ENCODE measurements at places on chromosomes 4 and X.

GRCh38 chr4:38099908-38100407 lies 139.8 kb downstream of the PTTG2 start:
- no peak for DNase-seq

- peak; percentile 20 for DNase-seq
Observed at GRCh38 chrX:133609166-133609565, 193.9 kb upstream of the GPC4 start.

GRCh38 chr4:4735136-4735750 lies 124.2 kb upstream of the MSX1 start:
- no peak for DNase-seq

- DNase-seq: no peak
Observed at GRCh38 chr4:156191044-156191781, 237.5 kb upstream of the CTSO start.

DNA sequence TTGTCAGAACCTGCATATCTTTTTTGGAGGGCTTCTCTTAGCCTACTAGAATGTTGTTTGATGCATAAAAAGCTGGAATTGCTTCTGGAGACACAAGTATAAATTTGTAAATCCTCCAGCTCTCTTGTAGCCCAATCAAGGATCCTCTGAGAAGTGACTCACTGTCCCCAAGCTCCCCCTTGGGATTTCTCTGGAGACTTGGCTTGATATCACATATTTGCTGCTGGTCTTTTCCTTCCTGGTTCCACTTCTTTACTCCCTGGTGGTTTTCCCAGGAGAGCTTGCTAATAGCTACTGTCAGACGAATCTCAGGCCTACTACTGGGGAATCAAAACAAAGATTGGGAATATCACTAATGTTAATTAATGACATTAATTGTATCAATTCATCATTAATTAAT lies 173.1 kb downstream of the STK32B start:
- no peak for DNase-seq

DNA sequence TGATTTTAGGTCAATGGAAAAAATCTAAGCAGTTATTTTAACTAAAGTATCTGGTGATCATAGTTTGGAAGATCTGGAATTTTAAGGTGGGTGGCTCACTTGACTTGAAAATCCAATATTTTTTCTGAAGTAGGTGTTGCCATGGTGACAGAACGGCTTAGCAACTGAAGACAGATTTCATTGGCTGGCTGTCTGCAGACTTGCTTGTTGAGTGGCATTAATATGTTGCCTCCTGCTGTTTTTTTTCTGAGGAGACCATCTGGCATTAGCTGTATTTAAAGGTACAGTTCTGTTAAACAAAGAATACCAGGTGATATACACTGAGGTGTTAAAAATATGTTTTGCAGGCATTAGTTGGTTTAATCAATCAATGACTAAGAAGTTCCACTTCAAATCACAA lies 19.8 kb downstream of the CPE start:
- DNase-seq: no peak

- peak; percentile 62 for DNase-seq
Observed at GRCh38 chrX:12910423-12911121, 4.2 kb downstream of the TLR8 start.

Data from CD14-positive monocyte (primary cell).